ENCODE measurements at places on chromosomes 6 and 20. TPM values are rescaled to one million over a fixed set of nuclear protein-coding genes. Genes with fewer than 3 reads are reported as not detected.

The UBD gene
- not detected for total RNA-seq

The PRR18 gene
- total RNA-seq: not detected

The PPT2 gene
- 16.5 TPM for total RNA-seq

The AIF1 gene
- total RNA-seq: not detected

The RBM38 gene
- total RNA-seq: 3.6 TPM

The LINC00237 gene
- not detected for total RNA-seq

The RAET1G gene
- total RNA-seq: 3.3 TPM

The CDKAL1 gene
- 14.2 TPM for total RNA-seq

The SAMD5 gene
- total RNA-seq: 0.08 TPM

The PRND gene
- not detected for total RNA-seq

The MYT1 gene
- total RNA-seq: not detected

The ZNF311 gene
- total RNA-seq: 0.94 TPM

The PRDM13 gene
- not detected for total RNA-seq

The PRPH2 gene
- 2.2 TPM for total RNA-seq

The DEFB132 gene
- not detected for total RNA-seq

All from smooth muscle cell of the coronary artery (primary cell).